Right renal pelvis (tissue), 4 donors: ENCODE measurements at places on chromosomes 6 and 20.

GRCh38 chr20:63273059-63273579 is 506 bp downstream of the ARFGAP1 start:
- no peak for DNase-seq

DNA sequence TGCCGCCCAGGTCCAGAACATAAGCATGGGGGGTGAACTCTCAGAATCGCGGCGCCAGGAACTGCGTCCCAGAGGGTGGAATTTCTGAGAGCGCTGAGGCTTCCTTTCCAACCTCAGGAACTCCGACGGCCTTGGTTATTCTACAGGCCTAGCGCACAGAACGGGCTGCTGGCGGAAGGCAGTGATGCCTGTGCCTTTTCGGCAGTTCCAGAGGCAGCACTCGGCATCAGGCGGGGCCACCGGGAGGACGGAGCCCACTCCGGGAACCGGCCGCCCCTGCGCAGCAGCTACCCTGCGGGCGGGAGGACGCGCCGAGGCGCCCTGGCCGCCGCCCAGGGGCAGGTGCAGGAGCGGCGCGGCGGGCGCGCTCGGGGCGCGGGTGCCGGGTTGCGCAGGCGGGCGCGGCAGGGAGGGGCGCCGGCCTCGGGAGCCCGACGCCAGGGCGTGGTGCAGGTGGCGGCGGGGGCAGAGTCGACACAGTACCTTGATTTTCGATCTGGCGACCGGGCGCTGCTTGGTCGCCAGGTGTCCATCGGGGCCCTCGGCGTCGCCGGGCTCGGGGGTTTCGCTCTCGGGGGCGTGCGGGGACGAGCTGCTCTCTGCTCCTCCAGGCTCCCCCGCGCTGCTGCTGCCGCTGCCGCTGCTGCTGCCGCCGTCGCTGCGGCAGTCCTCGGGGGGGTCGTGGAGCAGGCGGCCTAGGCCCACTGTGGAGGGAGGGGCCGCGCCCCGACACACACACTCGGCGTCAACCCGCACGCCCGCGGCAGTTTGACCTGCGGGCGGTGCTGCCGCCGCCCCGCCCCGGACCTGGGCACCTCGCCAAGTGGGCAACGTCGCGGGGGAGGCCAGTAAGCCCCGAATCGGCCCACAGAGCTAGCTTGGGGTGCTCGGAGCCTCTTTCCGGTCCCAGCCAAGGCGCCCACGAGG is 1.3 kb downstream of the OVOL2 start:
- DNase-seq, result no peak

DNA sequence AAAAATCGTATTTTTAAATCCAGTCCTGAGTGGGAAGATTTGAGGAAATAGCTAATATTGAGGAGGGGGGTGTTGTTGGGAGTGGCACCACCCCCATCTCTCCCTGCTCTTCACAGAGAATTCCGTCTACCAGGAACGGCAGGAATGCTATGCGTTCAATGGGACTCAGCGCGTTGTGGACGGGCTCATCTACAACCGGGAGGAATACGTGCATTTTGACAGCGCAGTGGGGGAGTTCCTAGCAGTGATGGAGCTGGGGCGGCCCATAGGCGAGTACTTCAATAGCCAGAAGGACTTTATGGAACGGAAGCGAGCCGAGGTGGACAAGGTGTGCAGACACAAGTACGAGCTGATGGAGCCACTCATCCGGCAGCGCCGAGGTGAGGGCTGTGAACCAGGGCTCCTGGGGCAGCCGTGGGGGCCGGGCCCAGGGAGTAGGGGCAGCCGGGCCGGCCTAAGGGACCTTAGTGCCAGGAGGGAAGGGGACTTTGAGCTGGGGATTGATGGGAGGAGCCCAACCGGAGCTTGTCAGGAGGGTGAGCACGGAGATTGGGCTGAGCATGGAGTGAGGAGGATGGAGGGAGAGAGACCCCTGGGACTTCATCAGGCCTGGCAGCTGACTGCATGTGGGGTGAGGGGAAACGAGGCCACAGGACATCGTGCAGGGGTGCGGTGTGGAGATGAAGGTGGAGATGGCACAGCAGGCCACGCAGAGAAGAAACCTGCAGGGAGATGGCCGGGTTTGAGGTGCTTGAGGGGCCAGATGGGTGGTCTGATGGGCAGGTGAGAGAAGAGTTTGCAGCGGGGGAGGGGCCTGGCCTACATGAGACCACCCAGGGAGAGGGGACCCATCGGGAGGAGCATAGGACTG is 41.3 kb downstream of the HLA-DPB1 start:
- DNase-seq, result no peak

DNA sequence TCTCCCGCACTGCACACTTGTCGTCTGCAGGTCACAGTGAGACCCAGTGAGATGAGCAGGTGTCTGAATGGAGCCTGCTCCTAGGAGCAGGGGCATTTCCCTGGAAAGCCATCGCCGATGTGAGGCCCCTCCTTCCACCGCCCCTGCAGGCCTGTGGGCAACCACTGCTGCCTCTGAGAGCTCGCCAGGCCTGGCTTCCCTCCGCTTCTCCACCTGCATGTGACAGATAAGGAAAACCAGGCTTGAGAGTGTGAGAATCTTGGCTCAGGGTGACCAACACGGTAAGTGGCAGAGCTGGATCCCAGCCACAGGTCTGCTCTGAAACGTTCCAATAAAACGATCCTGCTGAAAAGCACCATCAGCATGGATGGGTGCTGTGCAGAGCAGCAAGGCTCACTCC is 332.8 kb downstream of the CDH4 start:
- DNase-seq, result no peak

DNA sequence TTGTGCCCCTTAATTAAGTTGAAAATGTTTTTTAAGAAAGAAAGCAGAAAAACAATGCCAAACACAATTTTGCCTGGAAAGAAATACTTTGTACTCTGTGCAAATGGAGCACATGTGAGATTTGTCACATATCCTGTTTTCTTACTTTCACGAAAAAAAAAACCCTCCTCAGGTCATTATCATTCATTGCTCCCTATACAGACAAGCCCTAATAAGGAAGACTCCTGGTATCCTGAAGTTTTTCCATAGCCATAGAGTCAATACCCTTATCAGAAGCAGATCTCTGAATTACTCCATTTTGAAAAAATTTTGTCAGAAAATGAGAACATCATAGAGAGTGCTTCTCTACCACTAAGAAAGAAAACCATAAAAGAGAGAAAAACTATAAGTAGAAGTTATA is 14.0 kb upstream of the NT5E start:
- DNase-seq, result no peak

- no peak for DNase-seq
These were observed 65.3 kb downstream of the MTHFD1L start for GRCh38 chr6:150930841-150931240.

DNA sequence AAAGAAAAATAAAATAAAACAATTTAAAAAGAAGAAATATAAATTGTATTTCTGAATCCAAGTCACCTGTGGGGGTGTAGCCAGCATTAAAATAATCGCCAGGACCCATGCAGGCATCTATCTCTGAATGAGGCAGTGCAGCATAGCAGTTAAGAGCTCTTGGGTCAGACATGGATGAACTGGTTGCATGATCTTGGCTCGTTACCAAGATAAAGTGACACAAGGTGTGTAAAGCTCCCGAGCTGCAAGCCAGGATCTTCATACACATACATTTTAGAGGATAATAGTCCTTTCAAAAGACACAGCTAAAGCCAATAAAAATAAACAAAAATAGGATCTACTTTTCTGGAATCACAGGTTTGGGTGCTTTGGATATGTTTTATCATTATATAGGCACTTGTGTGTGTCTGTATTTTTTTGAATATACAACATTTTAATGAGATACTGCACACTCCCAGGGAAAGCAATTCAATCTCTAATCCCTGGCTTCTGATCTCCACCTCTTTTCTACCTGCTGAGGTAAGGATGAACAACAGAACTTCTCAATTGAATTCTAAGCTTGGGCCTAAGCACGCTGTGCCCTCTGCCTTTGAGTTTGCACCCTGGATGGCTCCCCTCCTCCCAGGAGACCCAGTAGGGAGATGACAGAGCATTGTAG is 8.9 kb downstream of the TRIM10 start:
- DNase-seq, result no peak

GRCh38 chr6:30960907-30961673 is 20.3 kb downstream of the MUCL3 start:
- no peak for DNase-seq

- no peak for DNase-seq
These were observed 378.1 kb downstream of the RNGTT start for GRCh38 chr6:88585276-88585692.

DNA sequence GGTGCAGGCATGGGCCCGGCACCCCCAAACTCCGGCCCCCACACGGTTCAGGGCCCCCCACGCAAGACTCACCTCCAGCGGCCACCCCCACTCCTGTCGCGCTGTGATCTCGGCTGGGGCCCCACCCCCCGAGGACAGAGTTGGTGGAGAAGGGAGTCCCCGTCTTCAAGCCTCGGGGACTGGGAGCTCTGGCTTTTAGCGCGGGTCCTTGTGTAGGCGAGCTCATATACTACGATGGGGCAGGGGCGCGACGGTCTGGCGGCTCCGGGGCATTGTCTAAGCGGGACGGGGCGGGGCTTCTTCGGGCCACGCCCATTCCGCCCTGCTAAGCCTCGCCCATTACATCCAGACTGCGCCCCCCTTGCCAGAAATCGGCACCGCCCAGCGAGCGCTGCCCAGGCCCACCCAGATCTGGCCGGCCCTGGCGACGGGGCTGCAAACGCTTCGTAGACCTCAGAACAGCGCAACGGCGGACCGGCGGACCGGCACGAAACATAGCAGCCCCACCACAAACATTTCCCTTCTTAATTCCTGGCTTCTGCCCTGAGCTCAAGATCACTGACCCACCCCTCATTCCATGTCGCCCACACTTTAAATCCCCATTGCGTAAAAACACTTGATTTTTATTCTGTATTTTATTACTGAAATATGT is 1.0 kb upstream of the DDAH2 start:
- DNase-seq, result peak; percentile 88

- no peak for DNase-seq
These were observed 179.6 kb upstream of the PTCHD4 start for GRCh38 chr6:48290595-48290994.

DNA sequence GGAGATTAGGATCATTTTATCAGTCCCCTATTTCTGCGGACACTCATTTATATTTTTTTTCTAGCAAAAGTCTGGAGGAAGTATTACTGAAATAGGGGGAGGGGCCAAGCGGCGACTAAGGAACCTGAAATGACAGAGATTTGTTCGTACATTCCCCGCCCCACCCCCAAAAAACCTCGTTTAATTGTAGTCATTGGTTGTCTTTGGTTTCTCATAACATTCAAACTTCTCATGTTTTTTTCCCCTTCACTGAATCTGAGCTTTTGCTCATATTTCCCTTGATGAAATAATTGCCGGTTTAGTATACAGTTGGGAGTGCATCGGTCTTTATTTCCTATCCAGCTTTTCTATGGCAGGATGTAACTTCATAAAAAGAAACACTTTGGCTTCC is 768 bp upstream of the FYN start:
- no peak for DNase-seq

GRCh38 chr6:13624871-13625288 is 9.7 kb downstream of the NOL7 start:
- DNase-seq, result no peak

GRCh38 chr6:133957780-133958242 is 4.8 kb downstream of the TBPL1 start:
- no peak for DNase-seq

- DNase-seq, result no peak
These were observed 123.8 kb upstream of the TMEM170B start for GRCh38 chr6:11413728-11414127.

DNA sequence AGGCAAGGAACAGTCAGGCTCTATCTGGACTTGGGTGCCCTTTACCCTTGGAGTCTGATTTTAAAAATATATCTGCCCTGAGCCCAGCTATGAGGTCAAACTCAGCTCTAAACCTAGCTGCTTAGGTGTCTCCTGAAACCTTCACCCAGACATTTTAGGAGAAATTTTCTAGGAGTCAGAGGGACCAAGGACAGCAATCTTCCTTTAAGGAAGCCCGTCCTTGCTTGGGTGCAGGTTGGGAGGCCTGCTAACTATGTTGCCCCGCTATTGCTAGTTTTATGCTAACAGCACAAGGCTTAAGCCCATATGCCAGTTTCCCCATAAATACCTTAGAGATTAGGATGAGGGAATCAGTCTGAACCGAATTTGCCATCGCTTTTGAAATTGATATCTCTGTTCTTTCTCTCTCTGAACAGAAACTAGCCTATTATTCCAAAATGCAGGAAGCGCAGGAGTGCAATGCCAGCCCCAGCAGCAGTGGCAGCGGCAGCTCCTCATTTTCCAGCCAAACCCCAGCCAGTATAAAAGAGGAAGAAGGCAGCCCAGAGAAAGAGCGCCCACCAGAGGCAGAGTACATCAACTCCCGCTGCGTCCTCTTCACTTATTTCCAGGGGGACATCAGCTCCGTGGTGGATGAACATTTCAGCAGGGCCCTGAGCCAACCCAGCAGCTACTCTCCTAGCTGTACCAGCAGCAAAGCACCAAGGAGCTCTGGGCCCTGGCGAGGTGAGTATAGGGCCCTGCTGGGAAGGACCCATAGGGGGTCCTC is 2.6 kb downstream of the VGLL2 start:
- no peak for DNase-seq

GRCh38 chr6:138089325-138089724 is 17.9 kb downstream of the PERP start:
- DNase-seq, result no peak

- no peak for DNase-seq
These were observed 39.4 kb upstream of the ARMH2 start for GRCh38 chr6:24838081-24838480.

- no peak for DNase-seq
These were observed 21.8 kb upstream of the GMPR start for GRCh38 chr6:16216501-16217155.

GRCh38 chr6:45293306-45293705 is 34.8 kb upstream of the RUNX2 start:
- no peak for DNase-seq

DNA sequence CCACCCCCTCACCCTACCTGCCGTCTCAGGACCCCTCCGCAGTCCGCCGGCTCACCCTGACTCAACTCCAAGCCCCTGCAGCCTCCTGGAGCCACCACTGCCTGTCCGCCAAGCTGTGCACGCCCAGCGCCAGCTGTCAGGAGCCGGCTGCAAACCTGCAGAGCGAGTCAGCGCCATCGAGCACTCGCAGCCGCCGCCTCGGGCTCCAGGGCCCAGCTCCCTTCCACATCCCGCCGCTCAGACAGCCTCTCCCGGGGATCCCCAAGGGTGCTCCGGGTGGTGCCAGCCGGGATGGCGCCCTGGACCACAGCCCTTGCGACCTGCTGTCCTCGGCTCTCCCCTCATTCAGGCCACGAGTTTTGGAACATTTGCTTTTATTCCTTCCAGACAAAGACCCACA is 4.3 kb downstream of the TNNC2 start:
- no peak for DNase-seq
